ENCODE measurements at places on chromosomes 2 and 18. TPM values are rescaled to one million over a fixed set of nuclear protein-coding genes. Genes with fewer than 3 reads are reported as not detected.

GRCh38 chr2:54767921-54768320 lies 44.5 kb downstream of the EML6 start:
- peak; percentile 35 for DNase-seq

GRCh38 chr2:191150600-191151330 lies at the start of gene STAT4:
Gene STAT4 (minus strand): TSS chr2:191150994. CDS start chr2:191148203, 2,791 bp downstream.
- DNase-seq: no peak

DNA sequence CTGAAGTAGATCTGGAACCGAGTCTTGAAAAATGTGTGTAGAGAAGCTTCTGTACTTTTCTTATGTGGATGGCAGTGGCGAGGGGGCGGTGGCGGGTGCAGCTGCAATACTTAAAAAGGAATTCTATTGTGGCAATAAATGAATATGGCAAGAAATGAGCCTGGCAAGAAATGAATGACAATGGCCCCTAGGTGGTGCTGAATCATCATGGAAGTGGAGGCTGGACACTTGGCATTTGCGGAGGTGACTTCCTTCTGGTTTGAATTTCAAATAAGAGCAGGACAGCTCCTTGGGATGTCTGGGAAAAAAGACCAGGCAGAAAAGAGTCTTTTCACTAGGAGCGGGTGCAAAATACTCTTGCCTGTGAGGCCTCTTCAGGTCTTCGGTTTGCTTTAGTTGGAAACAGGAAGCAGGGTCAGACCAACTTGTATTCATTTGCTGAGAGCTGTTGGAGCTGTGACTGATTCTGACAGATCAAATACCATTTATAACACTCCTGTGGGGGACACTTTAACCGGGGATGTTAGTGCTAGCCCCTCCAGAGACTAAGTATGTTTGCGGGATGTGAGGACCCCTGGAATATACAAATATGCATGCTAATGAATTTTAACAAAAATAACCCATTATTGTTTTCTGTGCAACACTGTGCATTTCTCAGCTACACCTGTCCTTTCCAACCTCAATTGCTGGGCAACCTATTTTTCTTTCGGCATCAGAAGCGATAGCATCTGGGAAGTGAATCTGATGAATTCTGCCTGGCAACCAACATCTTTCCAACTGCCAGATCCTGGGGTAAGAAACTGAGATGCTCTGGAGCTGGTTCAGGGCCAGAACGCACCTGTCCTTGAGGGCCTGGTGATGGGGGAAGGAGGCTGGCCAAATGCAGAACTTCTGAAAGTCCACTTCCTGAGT lies 35.4 kb downstream of the FASTKD2 start:
- peak; percentile 80 for DNase-seq

DNA sequence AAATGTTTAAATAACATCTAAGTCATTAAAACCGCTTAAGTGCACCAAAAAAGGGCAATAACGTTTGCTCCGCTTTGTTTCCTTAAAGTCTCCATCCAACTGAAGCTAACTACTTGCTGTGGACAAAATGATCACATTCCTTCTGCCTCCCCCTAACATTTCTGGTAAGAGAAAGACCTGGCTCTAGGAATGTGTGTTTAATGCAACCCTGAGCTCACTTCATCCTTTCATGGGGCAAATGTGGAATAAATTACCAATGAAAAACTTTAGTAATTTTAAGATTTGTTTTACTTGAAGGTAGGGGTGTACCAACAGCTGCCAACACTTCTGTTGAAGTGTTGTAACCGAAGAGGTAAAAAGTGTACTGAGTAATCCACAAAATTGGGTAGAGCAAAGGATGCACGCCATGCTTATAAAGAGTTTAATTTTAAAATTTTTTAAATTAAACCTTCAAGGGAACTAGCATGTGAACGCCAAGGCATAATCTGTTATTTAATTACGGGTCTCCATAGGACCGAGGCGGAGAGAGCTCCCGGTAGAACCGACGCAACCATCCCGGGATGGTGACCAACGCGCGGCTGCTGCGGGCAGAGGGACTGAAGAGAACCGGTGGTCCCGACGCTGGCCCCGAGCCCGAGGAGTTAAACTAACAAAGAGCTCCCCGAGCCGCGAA lies 1.1 kb downstream of the HNRNPLL start:
- DNase-seq: no peak

GRCh38 chr2:20433249-20433648 lies 13.6 kb upstream of the RHOB start:
- DNase-seq: no peak

DNA sequence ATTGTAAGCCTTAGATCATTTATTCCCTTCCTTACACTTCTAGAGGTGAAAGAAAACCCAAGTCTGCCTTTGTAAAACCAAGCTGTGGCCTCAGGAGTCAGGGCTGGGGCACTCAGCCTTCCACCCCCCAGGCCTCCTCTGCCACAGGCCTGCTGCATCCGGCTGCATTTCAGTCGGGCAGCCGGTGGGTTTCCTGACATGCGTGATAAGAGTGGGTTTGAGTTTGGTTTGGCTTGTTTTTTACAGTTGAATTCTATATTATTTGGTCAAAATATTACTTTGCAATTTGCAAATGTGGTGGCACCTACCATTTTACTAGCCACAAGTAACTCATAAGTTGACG lies 42.4 kb downstream of the ADI1 start:
- no peak for DNase-seq

SP110 gene
- 15.1 TPM for total RNA-seq

PPM1B gene
- 51.6 TPM for total RNA-seq

TUBB8B gene
- total RNA-seq: not detected

RAB6C gene
- total RNA-seq: not detected

TNFRSF11A gene
- total RNA-seq: not detected

MYL1 gene
- total RNA-seq: 391 TPM
